ENCODE measurements at places on chromosomes 16 and 17.
A peak's percentile ranks its signal among the peaks of the same experiment; 100 is the strongest.

GRCh38 chr17:73394512-73395450 lies 83.0 kb upstream of the CDC42EP4 start:
- no peak for DNase-seq

DNA sequence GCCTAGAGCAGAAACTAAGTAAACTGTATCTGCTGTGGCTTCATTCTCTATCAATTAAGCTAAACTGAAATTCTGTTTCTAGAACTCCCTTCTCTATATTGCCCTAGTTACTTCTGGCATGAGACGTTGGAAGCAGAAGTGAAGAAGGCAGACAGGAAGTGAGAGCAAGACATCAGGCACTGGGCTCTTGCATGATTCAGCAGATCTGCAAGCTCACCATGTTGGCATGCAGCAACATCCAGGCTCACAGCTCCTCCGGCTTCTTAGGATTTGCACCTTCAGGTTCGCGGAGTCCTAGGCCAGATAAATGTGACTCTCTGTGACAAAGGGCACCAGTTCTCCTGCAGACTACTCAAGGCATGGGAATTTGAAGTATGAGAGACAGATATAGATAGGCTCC lies 148.3 kb downstream of the CDH8 start:
- no peak for DNase-seq

DNA sequence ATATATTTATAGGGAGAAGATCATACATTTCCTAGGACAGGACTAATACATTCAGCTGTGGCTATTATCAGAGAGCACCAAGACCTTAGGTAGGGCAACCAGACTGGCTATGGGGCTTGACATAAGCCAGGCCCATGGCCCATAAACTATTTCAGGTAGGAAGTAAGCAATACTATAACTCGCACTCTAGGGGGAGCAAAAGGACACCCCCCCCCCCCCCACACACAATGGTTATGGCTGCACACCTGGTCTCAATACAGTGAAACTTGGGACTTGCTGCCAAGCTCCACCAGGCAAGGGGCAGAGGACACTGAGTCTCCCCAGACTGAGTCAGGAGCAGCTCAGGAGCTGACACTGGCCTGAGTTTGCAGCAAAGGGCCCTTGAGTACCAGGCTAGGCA lies 348.9 kb upstream of the ASIC2 start:
- no peak for DNase-seq

GRCh38 chr16:5062790-5063765 lies 2.7 kb downstream of the C16orf89 start:
- DNase-seq = no peak

GRCh38 chr16:47143677-47144558 lies at the start of gene NETO2:
NETO2 (minus strand) TSS chr16:47143945; CDS start chr16:47143612, 333 bp downstream.
- DNase-seq = peak; percentile 32
